Kidney glomerular epithelial cell (primary cell): ENCODE measurements at places on chromosomes 7 and 10.
A peak's percentile ranks its signal among the peaks of the same experiment; 100 is the strongest.

DNA sequence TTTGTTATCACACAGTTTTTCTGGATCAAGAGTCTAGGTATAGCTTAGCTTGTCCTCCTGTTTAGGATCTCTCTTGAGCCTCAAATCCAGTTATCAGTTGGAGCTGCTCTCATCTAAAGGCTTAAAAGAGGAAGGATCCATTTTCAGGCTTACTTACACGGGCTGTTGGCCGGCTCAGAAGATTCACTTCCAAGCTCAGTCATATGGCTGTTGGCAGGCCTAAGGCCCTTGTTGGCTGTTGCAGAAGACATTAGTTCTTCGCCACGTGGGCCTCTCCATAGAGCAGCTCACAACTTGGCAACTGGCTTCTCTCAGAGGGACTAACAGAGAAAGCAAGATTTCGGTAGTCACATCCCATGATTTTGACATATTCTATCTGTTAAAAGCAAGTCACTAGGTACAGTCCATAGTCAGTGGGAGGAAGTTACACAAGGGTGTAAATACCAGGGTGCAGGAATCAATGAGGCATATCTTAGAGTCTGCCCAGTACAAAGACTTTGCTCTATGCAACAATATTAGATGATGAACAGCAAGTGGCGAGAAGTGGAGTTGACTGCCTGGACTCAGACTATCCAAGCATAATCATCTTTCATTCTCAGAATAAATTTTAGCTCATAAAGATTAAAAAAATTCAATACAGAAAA, 280.1 kb upstream of the MBL2 start:
- DNase-seq, result peak; percentile 30

GRCh38 chr7:29839302-29839701, 33.0 kb downstream of the WIPF3 start:
- no peak for DNase-seq

GRCh38 chr10:70726909-70727495, 54.7 kb downstream of the ADAMTS14 start:
- no peak for DNase-seq

DNA sequence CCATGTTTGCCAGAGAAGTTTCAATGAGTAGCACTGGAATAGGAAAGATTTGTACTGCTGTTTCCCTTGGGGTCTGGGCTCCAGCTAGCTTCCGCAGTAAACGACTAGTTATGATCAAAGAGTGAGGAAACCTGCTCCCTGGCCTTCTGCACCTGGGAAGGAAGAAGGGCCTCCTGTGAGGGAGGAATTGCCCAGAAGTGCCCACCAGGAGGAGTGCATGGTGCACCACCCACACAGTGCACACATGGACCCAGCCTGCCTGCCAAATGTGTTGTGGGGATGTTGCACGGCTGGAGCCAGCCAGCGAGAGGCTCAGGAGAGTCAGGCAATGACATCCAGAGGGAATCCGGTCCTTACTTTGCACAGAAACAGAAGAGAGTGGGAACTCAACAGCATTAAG, 27.0 kb upstream of the FAM107B start:
- no peak for DNase-seq

GRCh38 chr10:100729862-100730724, 15.3 kb upstream of the PAX2 start:
- DNase-seq, result no peak

- no peak for DNase-seq
Observed at GRCh38 chr7:78014401-78014800, 215.8 kb downstream of the PHTF2 start.

- DNase-seq, result no peak
Observed at GRCh38 chr10:48608279-48608681, 3.4 kb upstream of the ARHGAP22 start.

GRCh38 chr7:110205899-110206298, 885.0 kb upstream of the LRRN3 start:
- no peak for DNase-seq

- DNase-seq, result no peak
Observed at GRCh38 chr7:7489546-7489945, 46.1 kb downstream of the COL28A1 start.
